ENCODE measurements at places on chromosomes 11 and 22.

DNA sequence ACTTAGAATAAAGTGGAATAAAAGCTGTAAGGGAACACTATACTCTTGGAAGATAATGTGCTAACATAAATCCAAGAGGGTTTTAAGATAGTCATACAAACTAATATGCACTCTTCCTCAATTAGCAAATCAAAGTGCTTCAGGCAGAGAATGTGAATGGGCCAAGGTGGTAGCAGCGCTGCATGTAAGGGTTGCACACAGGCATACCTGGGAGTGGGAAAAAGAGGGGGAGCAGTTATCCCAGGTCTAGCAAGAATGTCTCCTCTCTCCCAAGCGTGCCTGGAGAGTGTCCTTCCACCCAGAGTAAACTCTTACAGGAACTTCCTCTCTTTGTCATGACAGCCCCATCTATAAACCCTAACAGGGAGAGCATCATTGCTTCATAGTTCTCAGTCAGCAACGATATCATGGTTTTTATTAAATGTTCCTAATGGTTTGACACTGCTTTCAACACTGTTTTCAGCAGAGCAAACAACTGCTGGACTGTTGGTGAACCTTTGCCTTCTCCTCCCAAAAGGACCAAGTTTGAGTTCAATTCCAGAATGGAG lies 61.6 kb downstream of the SYTL2 start:
- H3K4me3 ChIP-seq: no peak overlapping the region
- H3K4me1 ChIP-seq: no peaks in the 10 kb centered on the region
- DNase-seq: no peak
- H3K27me3 ChIP-seq: no peaks in the 10 kb centered on the region
- H3K27ac ChIP-seq: no peak overlapping the region
- H3K36me3 ChIP-seq: no peaks in the 10 kb centered on the region

DNA sequence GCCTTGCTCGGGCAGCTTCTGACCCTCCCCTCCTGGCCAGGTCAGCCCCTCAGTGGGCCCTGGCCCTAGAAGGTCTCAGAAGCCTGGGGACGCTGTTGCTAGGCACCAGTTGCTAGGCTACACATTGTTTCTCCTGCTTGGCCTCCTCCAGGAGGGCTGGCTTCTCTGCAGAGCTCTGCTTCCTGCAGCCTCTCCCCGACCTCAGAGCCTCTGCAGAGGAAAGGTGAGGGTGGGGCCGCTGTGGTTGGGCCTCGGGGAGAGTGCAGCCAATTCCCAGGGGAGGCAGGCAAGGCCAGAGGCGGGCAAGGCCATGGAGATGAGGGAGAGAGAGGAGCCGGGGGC lies 27.6 kb upstream of the LRRC10B start:
- no peaks in the 10 kb centered on the region for H3K4me1 ChIP-seq
- H3K4me3 ChIP-seq: no peak overlapping the region
- H3K27me3 ChIP-seq: no peaks in the 10 kb centered on the region
- H3K27ac ChIP-seq: no peak overlapping the region

DNA sequence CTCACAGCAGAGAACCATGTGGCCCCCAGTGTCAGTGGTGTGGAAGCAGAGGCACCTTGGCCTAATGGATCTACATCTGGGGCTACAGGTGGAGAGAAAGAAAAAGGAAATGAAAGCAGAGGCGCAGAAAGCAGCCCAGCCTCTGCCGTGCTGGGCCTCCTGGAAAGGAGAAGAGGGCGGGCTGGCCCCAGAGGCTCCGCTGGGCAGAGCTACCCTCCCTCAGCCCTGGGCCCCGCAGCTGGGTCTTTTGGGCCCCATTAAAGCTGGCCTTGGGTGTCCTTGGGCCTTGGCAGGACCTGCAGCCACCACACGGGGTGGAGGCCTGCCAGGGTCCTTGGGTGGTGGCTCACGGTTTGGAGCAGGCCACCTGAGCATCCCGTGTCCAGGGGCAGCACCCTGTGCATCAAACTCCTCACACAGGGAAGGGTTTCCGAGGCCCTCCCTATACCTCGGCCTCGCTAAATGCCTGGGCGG lies 31.6 kb upstream of the GAL start:
- H3K4me3 ChIP-seq: no peak overlapping the region
- DNase-seq: no peak
- no peak overlapping the region for H3K27ac ChIP-seq
- no peaks in the 10 kb centered on the region for H3K27me3 ChIP-seq
- no peaks in the 10 kb centered on the region for H3K4me1 ChIP-seq

- H3K27ac ChIP-seq: no peak overlapping the region
- H3K4me3 ChIP-seq: no peak overlapping the region
- no peak for DNase-seq
- H3K27me3 ChIP-seq: no peaks in the 10 kb centered on the region
- H3K36me3 ChIP-seq: no peaks in the 10 kb centered on the region
Measured at GRCh38 chr11:57143459-57143858, 38.3 kb upstream of the LRRC55 start.

- no peaks in the 10 kb centered on the region for H3K27me3 ChIP-seq
- no peak for DNase-seq
- H3K36me3 ChIP-seq: peaks cover 4% of the 10 kb centered on the region
- H3K4me3 ChIP-seq: no peak overlapping the region
- H3K4me1 ChIP-seq: no peaks in the 10 kb centered on the region
- H3K27ac ChIP-seq: no peak overlapping the region
Measured at GRCh38 chr11:95187723-95188122, 43.3 kb downstream of the SESN3 start.

DNA sequence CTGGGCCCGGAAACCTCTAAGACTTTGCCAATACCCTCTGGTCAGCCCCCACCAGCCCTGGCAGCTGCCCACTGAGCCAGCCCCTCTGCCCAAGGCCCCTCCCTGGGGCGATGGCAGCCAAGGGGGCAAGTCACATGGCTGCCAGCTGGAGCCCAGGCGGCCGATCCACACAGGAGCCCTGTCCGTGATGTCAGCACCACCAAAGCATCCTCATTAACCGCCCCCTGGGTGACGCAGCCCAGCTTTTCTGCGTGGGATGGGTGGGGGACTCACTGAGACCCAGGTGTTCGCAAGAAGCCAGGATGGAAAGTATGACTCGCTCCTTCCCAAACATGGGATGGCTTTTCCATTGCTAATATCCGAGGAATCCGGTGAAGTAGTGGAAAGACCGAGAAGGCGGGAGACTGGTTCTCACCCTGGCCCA lies 46.6 kb upstream of the WNT7B start:
- H3K27me3 ChIP-seq: no peaks in the 10 kb centered on the region
- no peak for DNase-seq
- H3K4me1 ChIP-seq: peaks cover 12% of the 10 kb centered on the region
- no peak overlapping the region for H3K27ac ChIP-seq
- no peaks in the 10 kb centered on the region for H3K36me3 ChIP-seq
